BE2C (cell line): ENCODE measurements at places on chromosomes 2 and 18.

DNA sequence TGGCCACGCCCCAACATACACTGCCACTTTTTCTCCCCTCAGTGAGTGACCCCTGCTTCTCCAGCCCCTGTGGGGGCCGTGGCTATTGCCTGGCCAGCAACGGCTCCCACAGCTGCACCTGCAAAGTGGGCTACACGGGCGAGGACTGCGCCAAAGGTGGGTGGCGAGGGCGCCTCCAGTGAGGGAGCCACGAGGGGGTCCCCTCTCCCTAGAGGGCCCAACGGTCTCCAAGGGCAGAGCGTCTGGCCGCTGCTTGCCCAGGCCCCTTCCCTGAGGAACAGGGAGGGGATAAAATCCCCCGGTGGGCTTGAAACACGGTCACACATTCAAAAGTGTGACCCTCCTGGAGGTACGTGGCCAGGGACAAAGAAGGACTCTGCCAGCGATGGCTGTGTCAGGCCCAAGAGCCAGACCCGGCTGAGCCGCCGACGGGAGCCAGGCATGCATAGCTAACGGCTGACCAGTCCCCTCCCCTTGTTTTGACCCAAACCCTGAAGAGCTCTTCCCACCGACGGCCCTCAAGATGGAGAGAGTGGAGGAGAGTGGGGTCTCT, 37.2 kb downstream of the MTERF4 start:
- DNase-seq: no peak

DNA sequence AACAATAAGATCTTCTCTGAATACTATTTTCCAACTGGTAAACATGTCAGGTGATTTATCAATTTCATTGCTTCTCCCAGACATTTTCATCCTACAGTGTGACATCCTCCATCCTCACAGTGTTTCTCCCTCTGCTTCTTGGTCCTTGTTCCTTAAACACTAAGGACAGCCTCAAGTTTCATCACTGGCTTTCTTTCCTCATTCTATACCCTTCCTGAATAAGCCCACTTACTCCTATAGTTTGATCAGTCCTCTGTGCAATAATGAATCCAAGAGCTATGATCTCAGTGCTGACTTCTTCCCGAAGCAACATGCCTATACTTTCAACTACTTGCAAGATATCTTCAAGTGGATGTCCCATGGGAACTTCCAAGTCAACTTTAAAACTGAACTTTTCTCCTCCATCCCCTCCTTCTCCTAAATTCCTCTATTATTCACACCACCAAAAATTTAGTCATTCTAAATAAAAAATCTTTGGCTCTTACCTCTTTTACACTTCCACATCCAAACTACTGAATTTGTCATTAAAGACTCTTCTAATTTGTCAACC, 87.6 kb downstream of the FAM228A start:
- DNase-seq: no peak

DNA sequence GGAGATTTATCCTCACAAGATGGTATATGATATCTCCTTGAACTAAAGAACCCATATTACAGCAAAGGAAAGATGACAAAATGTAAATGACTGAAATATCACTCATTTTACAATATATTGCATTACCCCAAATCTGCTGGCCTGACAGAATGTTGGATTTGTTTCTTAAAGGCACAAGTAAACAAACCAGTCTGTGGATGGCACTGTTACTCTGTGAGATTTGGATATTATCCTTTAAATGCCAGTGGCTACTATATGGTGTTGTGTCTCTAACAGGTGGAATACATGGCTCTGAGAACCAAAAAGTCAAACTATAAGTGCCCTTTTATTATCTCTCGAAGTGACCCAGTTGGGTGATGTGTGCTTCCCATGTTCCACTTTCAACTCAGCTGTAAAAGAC, 125.7 kb downstream of the PDE1A start:
- no peak for DNase-seq

GRCh38 chr18:13559754-13560153, 166.6 kb downstream of the FAM210A start:
- no peak for DNase-seq

GRCh38 chr2:95025406-95026319, at the start of gene MAL:
MAL (plus strand) TSS chr2:95025708; CDS start chr2:95025793, 85 bp downstream.
- no peak for DNase-seq
